ENCODE measurements at places on chromosomes 16 and 17. TPM values are rescaled to one million over a fixed set of nuclear protein-coding genes. Genes with fewer than 3 reads are reported as not detected.

DNA sequence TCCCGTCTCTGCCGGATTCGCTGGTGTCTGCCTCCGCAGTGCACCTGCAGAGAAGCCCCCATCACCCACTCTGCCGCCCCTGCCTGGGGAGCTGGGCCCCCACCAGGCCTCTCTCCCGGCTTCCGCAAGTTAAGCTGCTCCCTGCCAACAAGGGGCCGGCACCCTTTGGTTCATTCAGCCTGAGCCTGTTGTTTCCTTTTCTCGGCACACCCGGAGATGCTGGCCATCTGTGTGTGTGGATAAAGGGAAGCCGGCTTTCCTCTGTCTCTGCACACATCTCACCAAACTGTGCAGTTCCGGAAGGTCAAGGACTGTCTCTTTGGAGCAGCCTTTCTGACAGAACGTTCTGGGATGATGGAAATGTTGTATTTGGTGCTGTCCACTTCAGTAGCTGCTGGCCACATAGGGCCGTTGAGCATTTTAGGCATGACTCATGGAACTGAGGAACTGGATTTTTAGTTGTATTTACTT, 6.8 kb downstream of the MAPK8IP3 start:
- DNase-seq: no peak

DNA sequence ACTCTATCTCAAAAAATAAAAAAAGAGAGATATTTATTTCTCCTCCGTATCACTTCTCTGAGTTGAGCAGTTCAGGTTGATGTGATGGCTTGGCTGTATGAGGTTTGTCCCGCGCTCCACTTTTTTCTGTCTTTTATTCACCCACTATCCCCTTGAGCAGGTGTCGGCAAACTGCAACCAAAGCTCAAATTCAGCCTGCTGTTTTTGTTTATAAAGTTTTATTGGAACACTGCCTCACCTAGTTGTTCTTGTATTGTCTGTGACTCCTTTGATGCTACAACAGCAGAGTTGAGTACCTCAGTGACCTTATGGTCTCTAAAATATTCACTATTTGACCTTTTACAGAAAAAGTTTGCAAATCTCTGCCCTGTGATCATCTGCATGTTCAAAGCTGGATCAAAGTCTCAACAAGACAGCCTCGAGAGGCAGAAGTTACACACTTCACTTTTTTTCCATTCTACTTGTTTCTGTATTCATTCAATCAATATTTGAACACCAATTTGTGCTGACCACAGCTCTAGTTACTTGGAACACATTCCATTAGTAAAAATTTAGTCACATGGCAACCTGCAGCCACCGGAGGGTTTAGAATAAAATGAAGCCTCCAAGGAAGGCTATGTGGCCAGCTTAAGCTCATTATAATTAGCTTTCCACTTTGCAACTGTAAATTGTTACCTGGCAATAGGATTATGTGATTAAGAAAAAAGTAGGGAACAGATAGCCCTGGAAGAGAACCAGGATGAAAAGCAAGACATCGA, 945.8 kb downstream of the KCNJ2 start:
- no peak for DNase-seq

GRCh38 chr16:1335996-1336395, 2.6 kb downstream of the BAIAP3 start:
- no peak for DNase-seq

DNA sequence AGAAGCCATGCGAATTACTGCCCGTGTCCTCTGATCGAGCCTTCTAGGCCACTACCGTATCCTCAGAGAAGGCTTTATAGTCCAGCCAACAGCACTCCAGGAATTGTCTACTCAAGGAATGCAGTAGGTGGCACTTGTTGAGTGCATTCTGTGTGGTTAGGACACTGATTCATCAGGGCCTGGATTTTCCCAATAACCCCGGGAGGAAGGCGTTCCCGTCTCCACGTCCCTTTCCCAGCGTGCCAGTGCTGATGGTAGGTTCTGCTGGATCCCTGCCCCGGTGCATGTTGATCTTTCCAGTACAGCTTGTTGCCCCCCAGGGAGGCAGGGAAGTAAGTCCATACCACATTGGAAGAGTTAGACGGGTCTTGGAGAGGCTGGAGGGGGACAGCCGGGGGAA, 122.2 kb downstream of the RPTOR start:
- no peak for DNase-seq

- no peak for DNase-seq
Observed at GRCh38 chr17:82560252-82560642, 40.7 kb downstream of the FOXK2 start.

DNA sequence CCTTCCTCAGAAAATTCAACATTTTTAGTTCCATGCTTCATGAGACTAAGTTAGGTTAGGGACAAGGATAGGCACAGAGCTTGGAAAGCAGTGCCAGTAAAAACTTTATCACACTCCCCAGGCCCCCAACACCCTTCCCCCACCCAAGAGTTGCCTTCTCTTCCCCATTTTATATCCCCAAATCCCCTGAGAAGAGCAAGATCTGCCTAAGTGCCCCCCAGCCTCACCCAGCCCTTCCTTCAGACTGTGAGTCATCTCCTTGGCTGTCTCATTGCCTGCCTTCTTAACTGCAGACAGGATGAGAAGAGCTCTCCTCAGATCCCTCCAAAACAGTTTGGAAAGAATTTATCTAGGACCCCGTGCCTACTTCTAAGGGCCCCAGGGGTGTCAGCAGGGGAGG, 55.8 kb downstream of the NEUROD2 start:
- no peak for DNase-seq

RHBDF2 gene
- total RNA-seq: 11.6 TPM

PRSS53 gene
- 1.1 TPM for total RNA-seq

CBFA2T3 gene
- 10.5 TPM for total RNA-seq

NSRP1 gene
- total RNA-seq: 19.9 TPM

ABI3 gene
- total RNA-seq: 3.4 TPM

TMEM106A gene
- 9.3 TPM for total RNA-seq

Measured in left colon (tissue), 2 donors.